ENCODE measurements at places on chromosomes 2 and 18.

DNA sequence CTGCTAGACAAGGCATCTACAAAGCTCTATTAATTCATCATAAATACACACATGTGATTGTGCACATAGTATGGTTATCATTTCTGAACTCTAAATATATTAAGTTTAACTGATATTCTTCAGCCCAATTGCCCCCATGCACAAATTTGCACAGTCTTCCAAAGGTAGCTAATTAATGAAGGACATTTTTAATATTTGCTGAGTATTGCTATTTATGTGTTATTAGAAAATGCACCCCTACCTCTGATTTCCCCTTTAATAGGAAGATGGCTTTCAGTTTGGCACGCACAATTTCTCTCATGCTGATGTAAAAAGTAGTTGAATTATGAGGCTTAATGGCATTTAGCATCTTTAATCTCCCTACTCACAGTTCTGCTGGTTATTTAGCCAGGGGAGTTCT lies 242.1 kb downstream of the DCC start:
- DNase-seq = no peak

DNA sequence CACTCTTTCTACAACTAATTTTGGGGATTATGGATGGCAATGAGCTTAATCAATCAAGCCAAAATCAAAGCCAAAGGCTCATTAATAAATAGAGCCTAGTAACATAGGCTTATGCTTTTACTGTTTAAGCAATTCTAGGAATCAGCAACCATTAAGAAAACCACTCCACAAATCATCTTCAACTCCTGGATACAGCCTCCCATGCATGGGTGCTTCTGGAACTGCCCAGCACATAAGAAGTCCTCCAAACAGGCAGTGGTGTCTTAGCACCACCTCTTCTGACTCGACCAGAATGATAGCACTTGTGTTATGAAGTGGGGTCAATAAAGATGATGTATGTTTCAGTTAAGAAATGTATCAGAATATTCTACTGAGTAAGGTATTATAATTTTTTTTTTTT lies 104.4 kb upstream of the SERPINE2 start:
- no peak for DNase-seq

DNA sequence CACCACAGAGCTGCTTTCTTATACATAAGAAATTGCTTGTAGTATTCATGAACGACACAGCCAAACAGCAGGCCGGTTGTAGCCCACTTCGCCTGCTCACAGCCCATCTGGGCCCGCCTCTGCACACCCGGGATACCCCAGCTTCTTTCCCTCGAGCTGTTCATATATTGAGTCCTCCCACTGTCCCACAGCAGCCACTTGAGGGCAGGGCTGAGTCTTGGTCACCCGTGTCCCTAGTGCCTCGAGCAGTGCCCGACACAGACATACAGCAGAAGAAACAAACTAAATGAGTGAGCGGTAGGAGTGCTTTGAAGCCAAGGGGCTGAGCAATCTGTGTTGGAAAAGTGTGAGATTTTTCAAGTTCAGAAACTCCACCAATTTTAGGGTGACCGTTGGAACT lies 251.4 kb downstream of the KLHL29 start:
- peak; percentile 4 for DNase-seq

- no peak for DNase-seq
Observed at GRCh38 chr2:46653539-46653938, 174.2 kb downstream of the TMEM247 start.

DNA sequence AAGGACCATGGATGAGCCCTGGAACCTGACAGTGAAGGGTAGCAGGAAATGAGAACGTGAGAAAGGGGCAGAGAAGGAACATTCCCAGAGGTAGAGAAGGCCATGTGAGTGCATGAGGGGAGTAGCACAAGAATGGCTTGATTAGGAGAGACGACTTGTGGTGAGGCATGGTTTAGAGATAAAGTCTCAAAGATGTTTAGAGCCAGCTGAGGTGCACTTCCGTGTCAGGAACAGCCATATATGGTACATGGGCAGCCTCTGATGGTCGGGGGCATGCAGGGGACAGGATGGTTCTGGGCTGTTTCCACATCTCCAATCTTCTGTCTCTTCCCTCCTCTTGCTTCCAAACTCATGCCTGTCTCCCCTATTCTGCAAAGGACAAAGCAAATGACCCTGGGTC lies 28.8 kb upstream of the EFEMP1 start:
- DNase-seq = no peak

GRCh38 chr2:101375653-101376052 lies 11.7 kb downstream of the CREG2 start:
- no peak for DNase-seq

GRCh38 chr2:160157861-160158829 lies 41.9 kb downstream of the ITGB6 start:
- no peak for DNase-seq

DNA sequence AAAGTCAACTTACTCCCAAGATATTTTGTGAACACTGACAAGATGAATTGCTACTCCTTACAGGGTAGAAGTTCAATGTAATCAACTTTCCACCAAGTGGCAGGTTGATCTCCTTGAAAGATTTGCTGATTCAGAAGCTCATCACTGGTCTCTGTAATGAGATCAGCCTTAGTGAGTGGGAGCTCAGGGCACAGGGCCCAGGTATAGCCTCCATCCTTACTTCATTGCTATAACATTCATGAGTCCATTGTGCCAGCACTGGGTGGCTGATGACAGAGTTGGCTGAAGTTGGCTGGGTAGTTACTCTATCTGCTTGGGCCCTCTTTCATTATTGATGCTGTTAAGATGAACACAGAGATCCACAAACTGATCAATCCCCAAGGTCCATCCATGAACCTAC lies 379.0 kb downstream of the IRS1 start:
- no peak for DNase-seq

DNA sequence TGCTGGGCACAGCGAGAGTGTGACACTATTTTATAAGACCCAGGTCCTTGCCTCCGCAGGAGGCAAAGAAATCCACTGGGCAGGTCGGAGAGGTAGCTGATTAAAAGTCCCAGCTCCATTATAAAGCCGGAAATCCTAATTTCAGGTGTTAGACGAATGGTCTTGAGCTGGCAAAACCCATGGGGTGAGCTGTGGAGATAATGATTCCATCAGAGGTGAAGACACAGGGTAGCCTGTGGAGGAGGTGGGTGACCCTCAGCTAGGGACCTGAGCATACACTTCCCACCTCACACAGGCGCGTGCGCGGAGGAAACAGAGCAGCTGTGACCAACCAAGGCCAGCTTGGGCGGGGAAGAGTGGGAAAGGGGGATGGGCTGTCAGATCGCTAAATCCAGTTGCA lies 201.7 kb upstream of the CXCR4 start:
- no peak for DNase-seq

GRCh38 chr2:45606796-45607195 lies 4.3 kb downstream of the SRBD1 start:
- no peak for DNase-seq

- no peak for DNase-seq
Observed at GRCh38 chr2:144412709-144413108, 107.2 kb downstream of the ZEB2 start.

GRCh38 chr2:66869076-66869475 lies 434.2 kb downstream of the MEIS1 start:
- DNase-seq = peak; percentile 49

- no peak for DNase-seq
Observed at GRCh38 chr18:74215863-74216262, 67.5 kb downstream of the TIMM21 start.

- no peak for DNase-seq
Observed at GRCh38 chr2:47869859-47870595, 36.3 kb downstream of the FBXO11 start.

GRCh38 chr2:238346544-238346943 lies 26.2 kb downstream of the TRAF3IP1 start:
- no peak for DNase-seq

- DNase-seq = no peak
Observed at GRCh38 chr2:177123048-177123447, 89.5 kb upstream of the HNRNPA3 start.

DNA sequence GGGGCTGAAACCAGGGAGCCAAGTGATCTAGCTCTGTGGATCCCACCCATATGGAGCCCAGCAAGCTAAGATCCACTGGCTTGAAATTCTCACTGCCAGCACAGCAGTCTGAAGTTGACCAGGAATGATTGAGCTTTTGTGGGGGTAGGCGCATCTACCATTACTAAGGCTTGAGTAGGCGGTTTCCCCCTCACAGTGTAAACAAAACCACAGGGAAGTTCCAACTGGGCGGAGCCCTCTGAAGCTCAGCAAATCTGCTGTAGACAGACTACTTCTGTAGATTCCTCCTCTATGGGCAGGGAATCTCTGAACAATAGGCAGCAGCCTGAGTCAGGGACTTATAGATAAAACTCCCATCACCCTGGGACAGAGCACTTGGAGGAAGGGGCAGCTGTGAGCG lies 96.7 kb downstream of the CCDC148 start:
- no peak for DNase-seq

DNA sequence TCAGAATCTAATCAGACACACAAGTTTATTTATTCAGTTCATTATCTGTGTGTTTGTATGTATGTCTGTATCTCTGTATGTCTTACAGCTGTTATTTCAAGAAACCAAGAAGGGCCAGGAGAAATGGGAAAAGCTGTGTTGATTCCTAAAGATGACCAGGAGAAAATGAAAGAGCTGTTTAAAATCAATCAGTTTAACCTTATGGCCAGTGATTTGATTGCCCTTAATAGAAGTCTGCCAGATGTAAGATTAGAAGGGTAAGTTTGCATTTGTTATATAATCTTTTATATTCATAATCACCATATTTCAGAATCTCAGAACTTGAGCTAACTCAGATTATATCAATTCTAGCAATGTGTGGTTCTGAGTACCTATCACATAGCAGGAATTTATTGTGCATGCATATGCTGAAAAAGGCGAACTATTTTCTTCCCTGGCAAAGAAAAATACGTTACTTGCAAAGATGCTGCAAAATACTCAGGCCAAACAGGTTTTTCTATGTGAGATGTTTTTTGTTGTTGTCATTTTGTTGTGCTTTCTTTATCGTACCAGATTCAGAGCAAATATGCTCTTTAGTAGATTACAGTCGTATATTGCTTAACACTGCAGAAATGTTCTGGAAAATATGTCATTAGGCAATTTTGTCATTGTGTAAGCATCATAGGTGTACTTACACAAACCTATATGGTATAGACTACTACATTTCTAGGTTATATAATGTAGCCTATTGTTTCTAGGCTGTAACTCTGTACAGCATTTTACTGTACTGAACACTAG lies 268.7 kb downstream of the GALNT13 start:
- DNase-seq = no peak

DNA sequence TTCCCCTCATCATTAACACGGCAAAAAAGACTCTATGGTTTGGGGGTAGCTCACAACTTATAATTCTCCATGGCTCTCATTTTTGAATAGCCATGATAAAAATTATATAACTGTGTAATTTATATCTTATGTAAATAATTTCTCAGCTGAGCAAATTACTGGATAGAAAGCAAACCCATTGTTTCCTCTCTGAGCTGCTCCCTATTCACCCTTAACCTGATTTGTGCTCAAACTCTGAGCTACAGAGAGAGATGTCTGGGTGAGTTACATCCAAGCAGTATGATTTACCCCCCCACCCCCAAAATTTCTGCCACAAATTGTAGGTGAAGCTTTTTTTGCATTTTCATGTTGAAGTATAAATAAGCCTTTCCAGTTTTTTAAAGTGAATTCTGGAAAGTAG lies 123.7 kb downstream of the TFCP2L1 start:
- DNase-seq = no peak

GRCh38 chr2:47243596-47244323 lies 88.7 kb upstream of the STPG4 start:
- no peak for DNase-seq

DNA sequence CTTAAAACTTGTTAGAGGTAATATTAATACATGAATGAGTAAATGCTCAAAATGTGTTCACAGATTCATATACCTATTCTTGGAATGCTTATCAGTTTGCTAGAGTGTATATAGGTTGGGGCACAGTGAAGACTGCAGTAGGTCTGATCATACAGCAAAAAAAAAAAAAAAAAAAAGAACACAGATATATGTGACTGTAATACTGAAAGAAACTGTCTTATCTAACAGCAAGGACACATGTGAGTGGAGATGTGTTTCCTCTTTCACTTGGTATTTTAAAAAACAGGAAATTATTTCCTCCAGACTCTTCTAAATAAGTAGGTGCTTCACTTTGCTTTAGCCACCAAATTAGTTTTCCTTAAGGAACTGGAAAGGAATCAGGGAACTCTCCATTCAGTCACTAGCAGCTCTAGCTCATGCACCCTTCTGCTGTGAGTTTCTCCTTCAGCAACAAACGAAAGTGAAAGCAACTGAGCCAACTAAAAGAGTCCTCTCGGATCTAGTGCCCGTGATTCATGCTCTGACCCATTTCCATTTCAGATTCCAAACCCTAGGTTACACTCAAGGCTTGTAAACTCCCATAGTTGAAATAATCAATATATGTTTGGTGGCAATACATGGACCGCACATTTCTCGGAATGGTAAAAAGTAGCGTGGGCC lies 98.5 kb downstream of the DSEL start:
- peak; percentile 71 for DNase-seq

DNA sequence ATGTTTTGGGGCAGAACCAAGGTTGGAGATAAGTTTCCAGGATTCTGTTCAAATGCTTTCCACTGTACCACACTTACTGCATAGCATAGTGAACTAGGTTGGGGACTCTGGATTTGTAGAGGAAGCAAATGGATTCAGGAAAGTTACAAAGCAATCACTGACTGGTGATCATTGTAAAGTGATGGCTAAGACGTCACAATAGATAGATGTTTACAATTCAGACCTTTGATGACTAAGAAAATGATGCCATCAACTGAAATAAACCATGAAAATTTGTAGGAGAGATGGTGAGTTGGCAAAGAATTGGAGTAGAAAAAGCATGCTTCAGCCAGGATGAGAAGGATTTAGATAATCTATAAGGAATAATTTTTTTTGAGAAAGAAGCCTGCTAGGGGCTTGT lies 178.0 kb downstream of the UBE2E3 start:
- no peak for DNase-seq

DNA sequence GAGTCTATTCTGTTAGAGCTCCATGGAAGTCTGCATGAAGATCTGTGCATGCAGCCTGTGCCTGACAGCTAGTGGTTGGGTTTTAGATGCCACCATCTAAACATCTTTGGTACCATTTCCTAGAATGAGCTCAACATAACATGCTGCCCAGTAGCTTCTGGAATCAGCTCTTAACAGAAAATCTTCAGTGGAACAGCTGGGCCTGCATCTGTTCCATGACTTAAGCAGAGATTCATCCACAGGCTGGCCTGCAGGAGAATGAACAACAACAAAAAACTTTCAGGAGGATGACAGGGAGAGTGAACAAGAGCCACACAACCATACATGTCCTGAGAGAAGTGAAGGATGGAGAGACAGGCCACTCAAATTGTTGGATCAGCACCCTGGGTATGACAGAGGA lies 316.6 kb downstream of the RDH14 start:
- no peak for DNase-seq
